Stomach (tissue), 19 donors: ENCODE measurements at places on chromosomes 5 and 9. TPM values are rescaled to one million over a fixed set of nuclear protein-coding genes. Genes with fewer than 3 reads are reported as not detected.

The C9orf153 gene
- not detected for polyA plus RNA-seq

The THOC3 gene
- polyA plus RNA-seq = 28.3 TPM

The HRH2 gene
- polyA plus RNA-seq = 4.3 TPM

DNA sequence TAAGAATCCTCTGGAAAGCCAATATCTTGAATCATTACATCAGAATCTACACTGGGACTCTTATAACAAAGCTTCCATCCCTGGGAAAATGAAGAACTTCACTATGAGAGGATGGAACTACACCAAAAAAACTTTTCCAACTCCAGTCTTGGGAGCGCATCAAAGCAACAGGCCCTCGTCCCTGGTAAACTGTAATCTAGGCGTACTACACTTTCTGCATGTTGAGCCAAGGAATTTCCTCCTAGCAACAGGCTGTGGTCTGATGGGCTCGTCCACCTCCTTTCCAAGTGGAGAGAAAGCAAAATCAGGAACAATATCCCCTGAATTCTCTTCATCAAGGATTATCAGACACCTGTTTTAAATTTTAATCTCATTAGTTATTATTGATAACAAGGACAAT is 94.1 kb downstream of the NFIB start:
- peak; percentile 54 for DNase-seq

The PCDHGB7 gene
- 0.61 TPM for polyA plus RNA-seq

The LVRN gene
- polyA plus RNA-seq = 0.06 TPM

GRCh38 chr9:2964470-2964869 is 120.6 kb upstream of the PUM3 start:
- peak; percentile 15 for DNase-seq

The TAF11L5 gene
- not detected for polyA plus RNA-seq

DNA sequence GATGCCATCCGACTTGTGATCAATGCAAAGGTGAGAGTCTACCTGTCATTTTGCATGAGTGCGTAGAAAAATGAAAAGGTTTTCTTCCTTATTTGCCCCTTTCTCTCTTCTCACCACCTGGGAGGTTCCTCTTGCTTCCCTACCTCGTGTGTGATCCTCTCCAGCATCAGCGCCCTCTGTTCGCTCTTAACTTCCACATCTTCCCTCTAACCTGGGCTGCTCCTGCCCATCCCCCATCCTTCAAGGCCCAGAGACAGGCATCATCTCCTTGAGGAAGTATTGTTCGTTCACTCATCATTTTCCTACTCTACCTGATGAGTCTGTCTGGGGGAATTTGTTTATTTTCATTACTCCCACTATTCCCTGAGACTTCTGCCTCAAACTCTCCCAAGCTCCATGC is 55.8 kb downstream of the RFK start:
- DNase-seq = no peak

GRCh38 chr5:178781936-178782335 is 51.5 kb upstream of the ZNF354A start:
- DNase-seq = no peak

DNA sequence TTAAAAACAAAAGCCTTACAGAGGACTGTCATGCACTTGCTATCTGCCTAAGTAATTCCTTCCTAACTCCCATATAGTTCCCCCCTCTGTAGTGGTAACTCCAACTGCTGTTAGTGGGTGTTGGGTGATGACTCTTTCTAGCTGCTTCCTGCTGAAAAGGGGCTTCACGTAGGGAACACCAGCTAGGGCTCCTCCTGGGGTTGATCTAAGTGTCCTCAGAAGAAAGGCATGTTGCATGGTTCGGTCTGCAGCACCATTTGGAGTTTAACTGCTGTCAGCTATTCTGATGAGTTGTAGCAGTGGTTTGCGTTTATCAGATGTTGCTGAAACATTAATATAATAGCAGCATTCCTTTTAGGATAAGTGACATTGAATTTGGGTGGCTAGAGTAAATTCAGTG is 281.9 kb upstream of the TUSC1 start:
- no peak for DNase-seq

DNA sequence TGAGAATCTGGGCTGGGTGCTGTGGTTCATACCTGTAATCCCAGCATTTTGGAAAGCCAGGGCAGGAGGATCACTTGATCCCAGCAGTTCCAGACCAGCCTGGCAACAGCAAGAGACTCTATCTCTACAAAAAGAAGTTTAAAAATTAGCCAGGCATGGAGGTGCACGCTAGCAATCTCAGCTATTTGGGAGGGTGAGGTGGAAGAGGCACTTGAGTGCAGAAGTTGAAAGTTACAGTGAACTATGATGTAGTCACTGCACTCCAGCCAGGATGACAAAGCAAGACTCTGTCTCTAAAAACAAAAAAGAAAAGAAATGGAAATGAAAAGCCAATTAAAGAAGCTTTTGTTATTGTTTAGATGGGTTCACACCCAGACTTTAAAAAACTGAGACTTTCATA is 131.6 kb upstream of the RASA1 start:
- DNase-seq = no peak

GRCh38 chr9:111400564-111400898 is 70.5 kb upstream of the OR2K2 start:
- no peak for DNase-seq

The ZNF474 gene
- polyA plus RNA-seq = 0.08 TPM

GRCh38 chr5:67215519-67216471 is 19.2 kb upstream of the CD180 start:
- DNase-seq = peak; percentile 87

DNA sequence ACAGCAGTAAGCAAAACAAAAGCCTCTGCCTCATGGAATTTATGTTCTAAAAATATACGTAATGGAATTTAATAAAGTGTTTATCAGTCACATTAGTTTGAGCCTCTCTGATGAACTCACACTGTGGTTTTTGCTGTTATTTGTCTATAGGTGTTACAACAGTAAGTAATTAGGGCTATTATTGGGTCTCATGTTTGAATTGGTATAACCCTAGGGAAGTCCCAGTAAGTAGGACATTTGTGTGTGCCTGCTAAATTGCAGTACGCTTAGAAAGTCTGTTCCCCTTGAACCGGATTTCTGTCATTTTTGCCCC is 197.6 kb downstream of the NR3C1 start:
- no peak for DNase-seq

GRCh38 chr5:89282554-89283510 is 399.8 kb upstream of the MEF2C start:
- no peak for DNase-seq

DNA sequence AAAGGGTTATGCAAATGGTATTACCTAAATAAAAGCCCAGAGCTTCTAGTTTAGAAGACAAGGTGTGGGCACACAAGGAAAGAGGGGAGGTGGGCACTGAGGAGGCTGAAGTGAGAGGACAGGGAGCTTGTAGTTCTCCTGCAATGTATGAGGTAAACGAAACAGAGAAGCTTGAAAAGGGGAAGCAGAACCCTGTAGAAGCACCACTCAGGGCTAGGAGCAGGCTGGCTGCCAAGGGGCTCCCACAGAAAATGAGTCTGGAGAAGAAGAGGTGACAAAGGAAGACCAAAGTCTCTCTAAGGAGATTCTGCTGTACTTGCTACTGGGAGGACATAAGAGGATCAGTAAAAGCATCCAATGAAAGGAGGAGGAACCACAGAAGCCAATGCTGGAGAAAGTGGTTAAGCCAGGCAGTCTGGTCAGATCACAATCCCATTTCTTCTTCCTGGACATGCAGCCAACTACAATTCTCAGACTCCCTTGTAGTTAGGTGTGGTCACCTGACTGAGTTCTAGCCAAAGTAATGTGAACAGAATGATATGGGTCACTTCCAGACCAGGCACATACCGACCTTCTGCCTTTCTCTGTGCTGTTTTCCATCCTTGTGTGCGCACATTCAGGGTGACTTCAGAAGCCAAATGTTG is 174.5 kb upstream of the MAP3K1 start:
- peak; percentile 46 for DNase-seq

DNA sequence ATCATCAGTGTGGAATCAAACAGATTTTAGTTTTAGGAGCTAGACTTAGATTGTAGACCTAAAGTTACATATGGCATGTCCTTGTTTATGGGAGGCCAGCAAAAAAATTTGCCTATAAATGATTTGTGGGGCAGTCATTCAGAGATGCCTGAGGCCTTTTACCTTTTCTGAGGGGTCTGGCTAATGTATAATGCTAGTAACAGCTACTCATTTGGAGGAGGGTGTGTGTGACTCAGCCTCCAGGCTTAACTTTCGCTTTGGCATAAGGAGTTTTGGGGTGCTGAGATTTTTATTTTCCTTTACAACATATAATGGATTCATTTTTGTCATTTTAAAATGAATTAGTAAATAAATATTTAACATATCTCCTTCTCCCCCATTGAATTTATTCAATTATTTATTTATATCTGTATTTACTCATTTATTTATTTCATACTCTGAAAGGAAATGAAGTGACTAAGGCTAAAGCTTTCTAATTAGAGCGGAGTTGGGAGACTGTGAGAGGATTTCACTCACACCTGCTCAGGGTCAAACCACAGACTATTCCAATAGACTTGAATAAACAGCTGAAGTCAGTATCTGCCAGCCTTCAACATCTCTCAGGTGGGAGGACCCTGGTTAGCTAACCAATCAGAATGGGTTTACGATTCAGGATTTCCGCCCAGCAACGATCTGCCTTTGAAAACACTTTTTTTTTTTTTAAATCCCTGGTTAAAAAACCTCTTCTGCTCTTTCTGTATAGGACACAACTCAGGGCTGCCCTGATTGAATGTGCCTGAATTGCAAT is 487.5 kb upstream of the SGCD start:
- DNase-seq = peak; percentile 6
